Amygdala (tissue), 56 donors: ENCODE measurements at places on chromosomes 6 and 20.

GRCh38 chr6:104896914-104897313, 37.2 kb upstream of the HACE1 start:
- no peak for DNase-seq

DNA sequence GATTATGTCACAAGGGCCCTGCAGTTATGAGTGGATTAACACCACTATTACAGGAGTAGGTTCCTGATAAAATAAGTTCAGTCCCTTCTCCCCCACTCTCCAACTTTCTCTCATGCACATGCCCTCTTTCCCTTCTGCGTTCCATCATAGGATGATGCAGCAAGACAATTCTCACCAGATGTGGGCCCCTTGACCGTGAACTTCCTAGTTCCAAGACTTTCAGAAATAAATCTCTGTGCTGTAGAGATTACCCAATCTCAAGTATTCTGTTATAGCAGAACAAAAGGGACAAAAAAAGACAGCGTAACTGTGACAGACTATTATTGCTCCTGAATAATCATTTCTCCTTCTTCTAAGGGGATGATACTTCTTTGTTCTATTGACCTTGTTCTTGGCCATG, 33.8 kb upstream of the TMEM244 start:
- DNase-seq: no peak

DNA sequence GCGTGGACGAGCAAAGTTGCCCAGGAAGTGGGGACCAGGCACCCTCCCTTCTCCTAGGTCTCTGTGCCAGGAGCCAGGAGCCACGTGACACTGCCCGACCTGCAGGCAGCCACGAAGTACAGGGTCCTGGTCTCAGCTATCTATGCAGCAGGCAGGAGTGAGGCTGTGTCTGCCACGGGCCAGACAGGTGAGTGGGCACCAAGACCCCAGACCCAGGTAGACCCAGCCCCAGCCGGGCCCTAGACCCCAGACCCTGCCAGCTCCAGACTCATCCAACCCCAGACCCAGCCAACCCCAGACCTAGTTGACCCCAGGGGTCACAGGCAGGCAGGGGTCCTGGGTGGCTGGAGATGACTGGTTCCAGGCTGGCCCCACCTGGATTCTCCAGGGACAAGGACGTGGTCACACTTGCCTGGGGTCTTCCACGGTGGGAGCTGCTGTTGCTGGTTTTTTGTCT, 21.1 kb downstream of the COL20A1 start:
- no peak for DNase-seq

GRCh38 chr6:6884193-6884627, 223.6 kb upstream of the RREB1 start:
- DNase-seq: no peak

GRCh38 chr20:63775096-63775978, 35.8 kb downstream of the SLC2A4RG start:
- DNase-seq: peak; percentile 24

DNA sequence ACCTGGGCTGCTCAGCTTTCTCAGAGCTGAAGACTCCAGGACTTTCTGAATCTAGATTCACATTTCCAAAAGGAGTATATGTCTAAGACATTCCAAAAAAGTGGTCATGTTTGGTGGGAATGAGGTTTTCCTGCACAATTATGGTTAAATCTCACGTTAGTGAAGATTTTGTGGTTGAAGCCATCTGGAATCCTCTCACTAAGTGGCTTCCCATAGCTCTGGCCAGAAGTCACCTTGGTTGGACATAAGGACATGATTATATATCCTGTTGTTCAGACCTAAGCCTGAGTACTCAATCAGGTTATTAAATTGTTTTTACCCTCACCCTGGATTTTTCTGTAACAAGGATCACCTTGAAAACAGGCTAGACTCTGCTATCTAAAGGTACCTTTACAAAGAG, 176.1 kb upstream of the PLN start:
- no peak for DNase-seq

- DNase-seq: no peak
Measured at GRCh38 chr6:125257351-125257750, 44.4 kb downstream of the HDDC2 start.

DNA sequence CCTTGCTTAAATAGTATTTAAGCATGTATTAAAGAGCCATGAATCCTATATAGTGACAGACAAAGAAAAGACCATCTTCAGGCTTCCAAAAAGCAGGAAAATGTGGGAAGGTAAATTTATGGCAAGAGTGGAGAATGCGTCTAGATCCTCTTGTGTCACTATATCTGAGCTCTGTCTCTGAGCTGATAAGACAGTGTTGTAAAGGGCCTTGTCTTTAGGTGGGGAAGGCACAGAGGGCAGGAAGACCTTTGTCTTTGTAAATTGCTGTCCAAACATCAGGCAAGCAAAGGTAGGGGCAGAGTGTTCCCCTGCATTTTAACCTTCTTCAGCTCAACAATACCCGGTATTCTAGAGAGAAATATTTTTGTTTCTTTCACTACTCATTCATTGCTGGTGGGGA, 33.9 kb upstream of the MBOAT1 start:
- no peak for DNase-seq

DNA sequence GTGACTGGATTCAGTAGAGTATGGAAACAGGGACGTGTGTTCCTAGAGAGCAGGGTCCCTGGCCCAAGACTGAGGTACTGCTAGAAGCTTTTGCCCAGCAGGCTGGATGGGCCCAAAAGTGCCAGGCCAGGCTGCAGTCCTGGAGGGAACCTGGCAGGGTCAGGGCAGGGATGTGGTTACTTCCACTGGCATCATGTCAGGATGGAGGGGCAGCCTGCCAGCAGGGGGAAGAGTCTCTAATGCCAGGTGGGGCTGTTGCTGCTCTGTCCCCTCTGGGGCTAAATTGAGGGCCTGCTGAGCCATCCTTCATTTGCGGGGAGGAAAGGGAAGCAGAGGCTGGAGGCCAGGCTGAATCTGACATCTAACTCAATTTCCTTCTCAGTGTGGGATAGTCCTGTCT, 17.2 kb downstream of the ZDHHC14 start:
- DNase-seq: no peak

- no peak for DNase-seq
Measured at GRCh38 chr20:45109634-45110033, 5.3 kb downstream of the WFDC5 start.

- no peak for DNase-seq
Measured at GRCh38 chr6:21908161-21908848, 314.8 kb downstream of the SOX4 start.

GRCh38 chr6:82687855-82688254, 324.2 kb downstream of the TPBG start:
- DNase-seq: no peak

DNA sequence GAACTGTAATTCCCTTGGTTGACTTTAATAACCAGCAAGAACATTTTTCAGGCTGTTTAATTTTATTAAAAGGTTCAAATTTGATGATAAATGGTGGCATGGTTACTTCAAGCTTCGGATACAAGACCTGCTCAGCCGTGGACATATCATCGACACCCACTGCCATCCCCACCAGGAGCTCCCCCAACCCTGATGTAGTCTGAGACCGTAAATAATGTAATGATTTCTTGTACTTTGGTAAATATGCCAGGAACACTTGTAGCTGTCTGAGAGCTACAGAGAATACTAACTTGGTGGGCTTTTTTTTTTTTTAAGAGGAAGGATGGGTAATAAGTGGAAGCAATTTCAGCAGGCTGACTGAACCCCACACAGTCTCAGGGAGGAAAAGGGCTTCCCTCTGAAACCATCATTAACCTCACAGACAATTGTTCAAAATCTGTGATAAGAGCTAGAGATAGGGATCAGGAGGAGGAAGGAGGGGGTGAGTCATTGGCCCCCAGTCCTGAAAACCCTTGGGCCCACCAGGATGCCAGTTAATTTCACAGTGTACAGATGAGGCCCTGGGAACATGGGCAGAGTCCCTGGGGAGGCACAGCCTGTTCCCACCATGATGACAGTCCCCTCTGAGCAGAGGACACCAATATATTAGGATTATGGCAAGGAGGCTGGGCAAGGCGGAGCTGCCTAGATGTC, 56.0 kb downstream of the APCDD1L start:
- DNase-seq: no peak

DNA sequence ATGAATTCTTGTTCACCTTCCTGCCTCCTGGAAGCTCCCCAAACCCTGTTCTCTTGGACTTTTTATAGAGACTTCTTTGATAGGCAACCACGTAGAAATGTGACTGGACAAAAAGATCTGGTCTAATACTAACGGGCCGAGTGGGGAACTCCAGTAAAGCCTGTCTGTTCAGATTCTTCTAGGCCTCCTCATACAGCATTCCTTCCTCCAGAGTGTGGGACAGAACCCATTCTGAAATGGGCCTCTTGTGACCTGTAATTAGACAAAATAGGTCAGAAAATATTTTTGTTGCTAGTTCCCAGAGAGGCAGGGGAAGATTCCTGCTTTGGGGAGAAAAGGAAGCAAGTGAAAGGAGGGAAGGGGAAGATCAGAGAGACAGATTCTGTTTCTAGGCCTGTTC, 374.3 kb downstream of the CDH26 start:
- no peak for DNase-seq

- DNase-seq: peak; percentile 34
Measured at GRCh38 chr20:50398821-50399554, 111.2 kb upstream of the PTPN1 start.

GRCh38 chr6:53119772-53120409, 28.8 kb downstream of the GCM1 start:
- DNase-seq: no peak

GRCh38 chr20:43947316-43947710, 32.7 kb downstream of the TOX2 start:
- no peak for DNase-seq

DNA sequence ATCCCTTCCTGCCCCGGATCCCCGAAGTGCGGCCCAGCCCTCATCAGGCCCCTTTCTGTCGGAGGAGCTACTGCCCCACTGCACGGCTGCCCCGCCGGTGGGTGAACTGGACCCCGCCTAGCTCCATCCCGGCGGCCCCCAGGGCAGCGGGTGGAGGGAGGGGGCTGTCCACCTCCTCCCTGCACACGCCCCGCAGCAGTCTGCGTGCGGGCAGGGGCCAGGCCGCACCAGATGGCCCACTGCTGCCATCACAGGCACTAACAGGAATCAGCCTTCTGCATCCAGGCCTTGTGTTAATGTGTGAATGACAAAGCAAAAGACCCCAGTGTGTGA, 54.9 kb upstream of the UNC93A start:
- DNase-seq: no peak

DNA sequence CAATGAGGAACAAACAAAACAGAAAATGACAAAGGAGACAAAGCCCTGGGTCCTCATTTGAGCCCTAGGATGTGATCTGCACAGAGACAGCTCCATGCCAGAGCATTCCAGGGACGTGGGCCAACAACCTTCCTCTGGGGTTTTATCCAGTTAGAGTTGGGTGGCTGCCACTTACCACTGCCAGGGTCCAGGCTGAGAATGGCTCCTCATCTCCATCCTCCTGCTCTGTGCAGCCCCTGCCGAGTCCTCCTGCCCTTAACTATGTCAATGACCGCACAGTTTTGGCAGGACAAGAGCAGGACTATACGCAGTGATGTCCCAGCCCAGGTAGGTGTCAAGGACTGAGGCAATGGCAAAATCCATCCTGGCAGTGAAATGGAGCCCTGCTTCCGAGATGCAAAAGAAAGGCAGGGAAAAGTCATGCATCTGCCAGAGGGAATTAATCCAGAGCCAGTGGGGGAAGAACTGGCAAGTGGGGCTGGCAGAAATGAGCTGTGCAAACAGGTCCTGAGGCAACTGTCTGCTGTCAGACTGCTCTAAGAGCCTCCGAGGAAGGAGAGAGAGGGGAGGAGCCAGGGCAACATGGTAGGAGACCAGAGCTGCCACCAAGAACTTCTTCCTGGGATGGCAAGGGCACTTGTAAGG, 449.4 kb downstream of the PTPRT start:
- DNase-seq: no peak

- no peak for DNase-seq
Measured at GRCh38 chr6:7129784-7130569, 22.2 kb downstream of the RREB1 start.

DNA sequence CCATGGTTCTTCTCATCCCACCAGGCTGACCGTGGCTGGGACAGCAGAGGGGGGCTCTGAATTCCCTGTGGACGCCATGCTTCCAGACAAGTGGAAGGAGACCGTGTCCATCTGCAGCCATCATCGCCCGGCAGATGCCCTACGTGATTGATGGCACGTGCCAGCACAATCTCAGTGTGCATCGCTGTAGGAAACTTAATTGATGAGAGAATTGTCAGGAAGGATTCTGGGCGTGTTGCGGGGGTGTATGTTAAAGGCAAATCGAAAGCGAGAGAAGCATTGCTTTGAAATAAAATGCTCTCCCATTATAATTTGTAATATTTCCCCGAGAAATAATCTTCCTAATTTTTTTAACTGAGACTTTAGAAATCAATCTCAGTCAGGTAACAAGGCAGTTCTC, 185.5 kb upstream of the CDH4 start:
- no peak for DNase-seq

DNA sequence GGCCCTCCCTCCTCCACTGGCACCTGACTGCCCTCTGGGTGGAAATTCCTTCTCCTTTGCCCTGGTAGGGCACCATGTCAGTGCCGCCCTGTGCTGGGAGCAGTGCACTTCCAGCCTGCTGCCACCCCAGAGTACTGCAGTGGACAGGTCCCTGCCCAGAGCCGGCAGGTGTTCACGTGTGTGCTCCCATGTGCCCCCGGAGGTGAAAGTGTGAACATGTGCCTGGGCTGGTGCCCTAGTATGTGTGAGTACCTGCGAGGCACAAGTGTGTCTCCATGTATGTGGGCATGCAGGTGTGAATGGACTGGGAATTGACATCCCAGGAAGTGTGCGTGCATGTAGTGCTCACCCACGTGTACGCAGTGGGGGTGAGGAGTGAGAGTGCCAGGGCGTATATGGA, 29.4 kb downstream of the SDCBP2 start:
- DNase-seq: no peak

GRCh38 chr20:48879612-48880245, 41.8 kb upstream of the ARFGEF2 start:
- no peak for DNase-seq

GRCh38 chr6:13863699-13864155, 49.4 kb upstream of the MCUR1 start:
- DNase-seq: no peak

DNA sequence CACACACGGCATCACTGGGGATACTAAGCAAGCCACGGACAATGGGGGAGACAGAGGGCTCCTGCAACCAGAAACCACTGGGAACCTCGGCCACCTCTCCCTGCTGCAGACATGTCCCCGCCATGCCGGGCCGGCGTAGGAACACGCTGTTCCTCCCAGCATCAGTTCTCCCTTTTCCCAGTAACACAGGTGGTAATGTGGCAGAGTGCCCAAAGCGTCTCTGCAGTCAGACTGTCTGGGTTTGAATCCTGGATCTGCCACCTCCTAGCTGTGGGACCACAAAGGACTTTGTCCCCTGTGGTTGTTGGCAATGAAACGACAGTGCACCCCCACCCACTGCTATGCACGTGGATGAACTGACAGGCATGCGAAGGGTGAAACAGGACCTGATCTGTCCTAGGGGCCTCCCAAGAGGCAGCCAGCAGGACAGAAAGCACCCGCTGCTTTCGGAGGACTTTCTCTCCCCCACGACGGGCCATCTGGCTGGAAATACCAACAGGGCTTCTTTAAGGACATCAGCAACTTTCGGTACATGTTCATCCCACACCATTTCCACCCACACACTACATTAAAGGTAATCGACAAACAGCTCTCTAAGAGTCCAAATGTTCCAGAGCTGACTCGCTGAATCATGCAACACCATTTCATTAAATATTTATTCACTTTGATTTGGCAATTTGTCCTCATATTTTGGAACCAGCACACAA, 74.1 kb downstream of the SULF2 start:
- no peak for DNase-seq
